ENCODE measurements at places on chromosomes 12 and 14.
A peak's percentile ranks its signal among the peaks of the same experiment; 100 is the strongest.

DNA sequence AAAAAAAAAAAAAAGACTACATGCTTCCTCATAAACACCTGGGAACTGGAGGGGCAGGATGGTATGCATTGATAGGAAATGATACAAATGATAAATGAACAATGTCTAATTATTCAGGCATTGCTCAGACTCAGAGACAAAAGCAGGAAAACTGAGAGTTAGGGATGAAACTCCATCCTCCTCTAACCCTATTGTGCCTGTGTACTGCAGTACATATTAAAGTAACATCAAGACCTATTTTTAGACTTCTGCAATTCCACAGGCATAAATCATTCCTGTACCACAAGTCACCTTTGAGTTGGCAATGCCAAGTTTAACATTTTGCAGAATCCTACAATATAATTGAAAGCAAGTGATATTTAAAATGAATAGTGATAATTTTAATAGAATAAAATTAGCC, 156.5 kb upstream of the USP15 start:
- DNase-seq: no peak

GRCh38 chr12:112939761-112940381, 1.6 kb downstream of the OAS3 start:
- no peak for DNase-seq

GRCh38 chr12:65948320-65949008, 124.2 kb downstream of the HMGA2 start:
- peak; percentile 46 for DNase-seq

DNA sequence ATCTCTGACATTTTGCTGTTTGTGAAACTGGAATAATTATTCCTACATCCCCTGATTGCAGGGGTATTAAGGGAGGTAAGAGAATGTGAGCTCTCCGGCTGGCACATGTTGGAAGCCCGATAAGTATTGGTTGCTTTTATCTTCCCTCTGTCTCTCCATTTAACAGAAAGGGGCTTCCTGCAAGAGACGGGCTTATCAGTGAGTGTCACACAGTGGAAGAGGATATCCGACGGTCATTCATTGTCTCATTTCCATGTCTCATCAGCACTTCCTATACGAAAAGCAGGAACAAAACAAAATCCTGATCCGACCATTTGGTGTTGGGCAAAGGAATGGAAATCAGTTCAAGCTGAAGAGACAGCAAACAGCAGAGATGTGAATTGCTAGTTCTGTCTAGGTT, 10.7 kb downstream of the DYRK4 start:
- no peak for DNase-seq

- no peak for DNase-seq
Observed at GRCh38 chr14:93107453-93107852, 8.3 kb downstream of the ITPK1 start.

- no peak for DNase-seq
Observed at GRCh38 chr14:102158797-102159196, 19.1 kb downstream of the WDR20 start.

DNA sequence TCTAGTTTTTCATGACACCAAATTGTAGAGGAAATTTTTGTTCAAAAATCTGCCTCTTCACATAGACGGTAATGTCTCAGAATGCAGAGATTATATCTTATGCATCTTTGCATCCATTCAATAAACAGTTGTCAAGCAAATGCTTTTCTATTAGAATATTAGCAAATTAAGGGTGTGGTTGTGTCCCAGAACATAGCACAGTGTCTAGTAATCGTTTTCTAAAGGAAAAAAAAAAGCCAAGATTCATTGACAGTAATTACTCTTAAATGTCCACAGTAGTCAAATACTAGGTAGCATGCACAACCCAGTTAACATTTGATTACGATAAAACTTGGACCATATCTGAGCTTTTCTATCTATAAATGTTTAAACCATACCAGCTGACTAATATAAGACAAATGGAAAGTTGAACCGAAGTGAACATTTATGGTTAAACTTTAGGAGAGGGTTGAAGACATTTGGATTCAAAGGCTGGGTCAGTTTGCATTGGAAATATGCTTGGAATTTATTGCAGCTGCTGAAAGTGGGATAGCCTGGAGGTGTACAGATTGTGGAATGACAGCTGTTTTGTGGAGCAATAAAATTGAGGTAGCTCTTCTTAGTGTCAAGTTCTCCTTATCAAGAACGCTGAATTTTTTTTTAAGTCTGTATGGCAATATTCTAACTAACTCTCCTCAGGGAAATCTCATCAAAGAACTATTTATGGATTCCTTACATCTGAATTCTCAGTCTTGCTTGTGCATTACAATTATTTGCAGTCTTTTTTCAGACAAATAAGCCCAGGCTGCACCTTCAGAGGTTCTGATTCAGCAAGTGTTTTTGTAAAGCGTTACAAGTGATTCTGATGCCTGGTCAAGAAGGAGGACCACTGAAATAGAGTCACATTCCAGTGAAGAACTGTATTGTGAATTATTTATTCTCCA, 66.7 kb upstream of the ATP2B1 start:
- peak; percentile 62 for DNase-seq

DNA sequence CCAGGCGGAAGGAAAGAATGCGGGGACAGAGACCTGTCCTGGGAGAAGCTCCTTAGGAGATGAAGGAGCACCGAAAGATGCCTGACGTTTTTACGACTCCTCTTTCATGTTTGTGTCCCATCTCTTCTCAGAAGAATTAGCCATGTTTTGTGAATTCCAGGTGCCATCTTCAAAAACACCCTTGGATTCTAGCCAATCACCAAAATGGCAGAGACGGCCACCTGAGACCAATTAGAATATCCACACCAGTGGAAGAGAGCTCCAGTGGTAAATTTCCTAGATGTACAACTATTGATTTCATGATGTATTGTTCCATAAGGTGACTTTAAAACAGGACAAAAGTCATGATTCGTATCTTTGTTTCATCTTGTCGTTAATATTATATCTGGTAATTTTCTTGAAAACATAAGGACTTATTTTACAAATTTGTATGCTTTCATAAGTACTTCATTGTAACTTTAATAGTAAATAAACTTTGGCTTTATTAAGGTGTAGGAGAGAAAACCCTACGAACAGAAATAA, 62.3 kb upstream of the NUDT4 start:
- DNase-seq: no peak

DNA sequence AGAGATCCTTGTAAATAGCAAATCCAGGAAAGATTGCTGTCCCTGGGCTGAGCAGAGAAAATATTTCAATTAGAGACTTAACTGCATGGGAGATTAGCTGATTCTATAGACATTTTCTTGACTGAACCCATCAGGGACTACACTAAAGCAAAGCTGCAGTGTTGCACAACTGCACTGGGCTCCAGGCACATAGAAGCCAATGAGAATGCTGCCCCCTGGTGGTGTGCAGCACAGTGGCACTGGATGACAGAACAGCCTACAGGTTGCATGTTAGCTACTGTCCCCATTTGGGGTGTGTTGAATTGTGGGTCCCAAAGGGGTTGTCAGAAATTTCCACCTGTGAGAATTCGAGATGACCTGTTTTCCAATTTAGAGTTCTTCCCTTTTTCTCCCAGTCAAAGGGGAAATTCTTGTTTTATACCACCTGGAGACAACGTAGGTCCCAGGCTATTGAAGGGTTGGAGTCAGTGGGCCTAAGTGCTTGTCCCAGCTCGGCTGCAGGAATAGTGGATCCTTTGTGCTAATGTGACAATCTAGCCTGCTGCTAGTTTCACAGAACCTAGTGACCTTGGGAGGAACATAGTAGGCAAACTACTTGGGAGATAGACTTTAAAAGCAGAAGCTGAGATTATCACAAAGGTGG, 114.7 kb downstream of the SLC8A3 start:
- peak; percentile 91 for DNase-seq

DNA sequence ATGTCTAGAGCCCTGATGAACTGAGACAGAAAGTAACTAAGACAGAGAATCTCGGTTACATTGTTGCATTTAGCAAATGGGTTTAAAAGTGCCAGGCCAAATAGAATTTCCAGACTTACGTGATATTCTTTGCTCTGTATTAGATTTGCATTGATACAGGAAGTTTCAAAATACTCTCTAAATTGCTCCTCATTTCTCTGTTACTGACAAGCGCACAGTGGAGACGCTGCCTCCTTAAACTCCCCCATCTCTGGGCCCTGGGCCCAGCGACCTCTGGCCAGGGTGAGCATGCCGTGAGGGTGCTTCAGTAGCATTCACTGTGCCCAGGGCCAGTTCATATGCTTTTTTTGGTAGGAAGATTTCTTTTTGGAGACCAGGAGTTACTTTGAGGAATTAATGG, 22.9 kb upstream of the EVL start:
- no peak for DNase-seq

DNA sequence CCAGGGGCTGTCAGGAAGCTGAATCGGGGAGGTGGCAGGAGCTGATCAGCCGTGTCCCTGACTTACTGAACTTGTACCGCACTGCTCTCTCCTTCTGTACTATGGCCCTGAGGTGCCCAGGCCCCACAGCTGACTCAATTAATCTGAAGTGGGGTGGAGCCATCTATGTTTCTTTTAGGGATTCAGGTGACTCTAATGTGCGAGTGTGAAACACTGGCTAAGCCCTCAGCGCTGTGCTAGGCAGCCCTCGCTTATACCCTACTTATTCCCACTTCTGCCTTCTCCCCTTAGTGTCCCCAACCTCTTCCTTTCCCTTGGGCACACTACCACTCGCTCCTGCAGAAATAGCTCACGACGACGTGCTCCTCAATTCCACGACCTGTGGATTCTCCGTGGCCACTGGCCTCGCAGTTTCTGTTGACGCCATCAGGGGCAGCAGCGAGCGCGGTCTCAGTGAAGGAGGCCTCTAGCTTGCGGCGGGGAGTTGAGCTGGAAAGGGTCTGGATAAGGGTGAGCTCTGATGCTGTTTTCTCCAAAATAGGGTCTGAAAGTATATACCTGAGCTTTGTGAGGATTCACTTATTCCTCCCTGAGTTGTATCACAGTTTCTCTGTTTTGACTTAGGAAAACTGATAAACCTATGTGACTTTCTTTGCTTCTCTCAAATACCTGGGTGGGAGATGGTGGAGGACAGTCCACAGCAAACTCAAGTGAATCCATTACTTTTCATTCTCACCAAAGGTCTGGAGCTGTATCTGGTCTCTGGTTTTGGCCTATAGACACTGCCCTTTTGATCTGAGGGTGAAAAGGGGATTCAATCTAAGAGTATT, 167.6 kb downstream of the SLC41A2 start:
- DNase-seq: no peak

- DNase-seq: no peak
Observed at GRCh38 chr12:127722611-127723010, 544.4 kb upstream of the TMEM132C start.

- DNase-seq: no peak
Observed at GRCh38 chr12:75481774-75482173, 1.2 kb downstream of the GLIPR1 start.

GRCh38 chr12:119211884-119212283, 33.2 kb downstream of the HSPB8 start:
- no peak for DNase-seq

DNA sequence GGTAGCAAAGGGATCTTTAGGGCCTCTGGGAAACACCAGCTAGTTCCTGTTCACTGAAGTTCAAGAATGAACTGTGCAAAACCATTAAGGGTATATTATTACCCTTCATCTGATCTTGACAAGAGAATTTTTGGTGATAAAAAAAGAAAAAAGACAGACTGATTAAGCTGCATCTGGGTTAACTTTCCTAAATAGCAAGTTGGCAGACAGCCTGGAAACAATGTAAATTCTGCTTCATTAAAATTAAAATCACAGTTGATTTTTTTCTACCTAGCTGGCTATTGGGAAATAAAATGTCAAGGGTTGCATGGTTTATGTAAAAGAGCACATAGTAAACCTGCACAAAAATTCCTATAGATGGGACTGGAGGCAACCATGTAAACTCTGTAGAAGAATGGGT, 126.6 kb upstream of the PRKD1 start:
- no peak for DNase-seq

GRCh38 chr14:30260833-30261607, 297.9 kb upstream of the G2E3 start:
- DNase-seq: no peak

GRCh38 chr12:21483531-21483930, 17.9 kb downstream of the RECQL start:
- no peak for DNase-seq

- no peak for DNase-seq
Observed at GRCh38 chr12:661720-662486, 1.3 kb downstream of the NINJ2 start.

GRCh38 chr12:13233830-13234641, 37.5 kb downstream of the EMP1 start:
- DNase-seq: peak; percentile 47

DNA sequence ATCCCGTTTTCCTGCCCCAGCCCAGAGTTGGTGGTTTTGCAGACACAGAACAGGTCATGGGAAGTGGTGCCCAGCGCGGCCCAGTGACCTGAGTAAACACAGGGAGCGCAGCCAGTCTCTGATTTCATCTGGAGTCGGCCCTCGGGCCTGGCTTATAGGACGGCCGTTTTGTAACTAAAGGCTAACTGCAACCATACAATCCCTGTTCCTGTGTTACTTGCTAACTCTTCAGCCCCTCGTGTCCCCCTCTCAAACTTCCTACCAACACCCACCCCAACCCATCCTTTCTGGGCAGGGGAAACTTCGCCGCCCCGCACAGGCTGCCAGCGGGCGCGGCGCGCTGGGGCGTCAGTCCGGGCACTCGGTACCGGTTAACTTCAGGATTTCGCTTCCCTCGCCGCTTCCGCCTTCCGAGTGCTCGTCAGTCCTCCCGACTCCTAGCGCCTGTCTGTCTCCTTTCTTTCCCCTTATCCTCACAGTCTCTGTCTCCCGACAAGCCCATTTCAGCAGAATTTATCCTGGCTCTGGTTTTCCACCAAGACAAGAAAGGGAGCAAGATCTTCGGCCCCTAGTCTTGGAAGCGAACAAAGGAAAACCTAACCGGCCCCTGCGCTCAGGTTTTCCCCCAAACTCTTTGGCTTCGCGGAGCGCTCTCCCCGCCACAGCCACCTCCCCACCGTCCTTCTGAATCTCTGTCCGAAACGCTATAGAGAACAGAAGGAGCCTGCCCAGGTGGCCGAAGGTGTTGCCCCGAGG, 2.0 kb downstream of the SIX1 start:
- peak; percentile 87 for DNase-seq

DNA sequence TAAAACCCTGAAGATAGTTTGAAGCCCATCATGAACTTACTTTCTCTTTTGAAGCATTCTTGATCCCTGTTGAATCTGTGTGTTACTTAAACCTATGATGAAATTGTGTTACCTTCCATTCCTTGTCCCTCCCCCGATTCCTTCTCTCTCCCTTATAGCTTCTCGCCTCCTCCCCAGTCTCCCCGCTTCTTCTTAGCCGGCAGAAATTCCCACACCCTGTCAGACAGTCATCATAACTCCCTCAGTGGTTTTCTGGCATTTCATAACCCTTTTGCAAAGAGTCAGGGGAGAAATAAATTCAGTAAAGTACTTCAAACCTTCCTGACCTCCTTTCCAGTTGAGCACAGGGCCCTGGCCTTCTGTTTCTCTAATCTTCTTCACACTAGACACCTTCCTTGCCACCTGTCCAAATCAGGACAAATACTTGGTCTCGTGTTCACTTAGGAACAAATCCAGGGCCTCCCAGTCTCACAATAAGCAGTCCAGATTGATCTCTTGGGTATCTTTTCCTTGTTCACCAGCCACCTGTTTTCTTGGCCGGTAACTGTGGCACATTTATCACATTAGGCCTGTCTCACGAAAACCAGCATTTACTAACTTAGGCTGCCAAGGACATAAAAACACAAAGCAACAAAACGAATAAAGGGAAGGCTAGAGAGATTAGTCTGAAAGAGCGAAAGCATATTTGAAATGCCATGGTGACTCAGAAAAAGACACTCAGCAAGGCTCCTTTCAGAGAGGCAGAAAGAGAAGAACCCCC, 355.9 kb downstream of the TMTC2 start:
- no peak for DNase-seq
